ENCODE measurements at places on chromosomes 12 and 14.

DNA sequence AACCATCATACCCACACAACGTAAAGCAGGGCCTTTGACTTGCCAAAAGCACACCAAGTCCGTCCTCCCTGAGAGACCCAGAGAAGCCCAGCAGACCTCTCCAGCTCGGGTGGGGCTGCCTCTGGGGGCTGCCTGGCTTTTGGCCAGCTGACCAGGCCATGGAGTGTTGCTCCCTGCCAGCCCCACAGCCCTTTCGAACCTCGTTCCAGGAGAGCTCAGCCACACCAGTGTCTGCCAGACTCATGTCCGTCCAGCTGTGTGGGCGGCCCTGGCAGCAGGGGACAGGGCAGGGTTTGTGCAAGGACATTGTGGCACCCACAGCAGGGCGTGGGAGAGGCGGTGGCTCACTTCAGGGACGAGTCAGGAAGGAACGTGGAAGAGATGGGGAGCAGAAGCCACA lies 22.6 kb upstream of the IRF2BPL start:
- DNase-seq = no peak

GRCh38 chr12:6450869-6451347 lies 934 bp upstream of the TAPBPL start:
- no peak for DNase-seq

GRCh38 chr12:22377731-22378496 lies 43.4 kb upstream of the ST8SIA1 start:
- DNase-seq = no peak

DNA sequence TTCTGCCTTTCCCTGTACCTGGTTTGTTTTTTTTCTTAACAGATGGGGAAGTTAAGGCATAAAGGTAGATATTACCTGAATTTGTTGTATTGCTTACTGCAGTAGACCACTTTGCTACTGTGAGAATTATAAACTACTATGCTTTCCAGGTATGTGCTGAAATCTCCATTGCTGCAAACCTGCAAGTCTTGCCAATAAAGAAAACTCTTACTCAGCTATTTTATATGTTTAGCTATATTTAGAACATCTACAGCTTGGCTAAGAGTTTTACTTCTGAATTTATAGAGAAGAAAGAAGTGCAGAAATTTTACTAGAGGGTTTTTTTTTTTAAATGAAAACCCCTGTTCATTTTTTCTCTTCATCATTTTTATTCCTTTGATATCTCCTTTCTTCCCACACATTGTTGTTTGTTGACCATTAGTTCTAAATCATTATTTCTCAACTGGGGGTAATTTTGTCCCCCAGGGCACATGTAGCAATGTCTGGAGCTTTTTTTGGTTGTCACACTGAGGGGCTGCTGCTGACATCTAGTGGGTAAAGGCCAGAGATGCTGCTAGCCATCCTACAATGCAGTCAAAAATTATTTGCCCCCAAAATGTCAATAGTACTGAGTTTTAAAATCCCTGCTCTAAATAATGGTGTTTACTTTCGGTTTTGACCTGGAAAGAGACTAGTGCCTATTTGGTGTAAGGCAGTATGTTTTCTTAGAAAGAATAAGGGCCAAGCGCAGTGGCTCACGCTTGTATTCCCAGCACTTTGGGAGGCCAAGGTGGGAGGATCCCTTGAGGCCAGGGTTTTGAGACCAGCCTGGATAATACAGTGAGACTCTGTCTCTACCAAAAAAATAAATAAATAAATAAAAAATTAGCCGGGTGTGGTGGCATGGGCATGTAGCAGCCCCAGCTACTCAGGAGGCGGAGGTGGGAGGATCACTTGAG lies 48.6 kb downstream of the PCNX1 start:
- peak; percentile 17 for DNase-seq

GRCh38 chr14:104512061-104512460 lies 67.5 kb upstream of the C14orf180 start:
- no peak for DNase-seq

- no peak for DNase-seq
Measured at GRCh38 chr12:49028666-49029275, 10.2 kb upstream of the PRKAG1 start.

DNA sequence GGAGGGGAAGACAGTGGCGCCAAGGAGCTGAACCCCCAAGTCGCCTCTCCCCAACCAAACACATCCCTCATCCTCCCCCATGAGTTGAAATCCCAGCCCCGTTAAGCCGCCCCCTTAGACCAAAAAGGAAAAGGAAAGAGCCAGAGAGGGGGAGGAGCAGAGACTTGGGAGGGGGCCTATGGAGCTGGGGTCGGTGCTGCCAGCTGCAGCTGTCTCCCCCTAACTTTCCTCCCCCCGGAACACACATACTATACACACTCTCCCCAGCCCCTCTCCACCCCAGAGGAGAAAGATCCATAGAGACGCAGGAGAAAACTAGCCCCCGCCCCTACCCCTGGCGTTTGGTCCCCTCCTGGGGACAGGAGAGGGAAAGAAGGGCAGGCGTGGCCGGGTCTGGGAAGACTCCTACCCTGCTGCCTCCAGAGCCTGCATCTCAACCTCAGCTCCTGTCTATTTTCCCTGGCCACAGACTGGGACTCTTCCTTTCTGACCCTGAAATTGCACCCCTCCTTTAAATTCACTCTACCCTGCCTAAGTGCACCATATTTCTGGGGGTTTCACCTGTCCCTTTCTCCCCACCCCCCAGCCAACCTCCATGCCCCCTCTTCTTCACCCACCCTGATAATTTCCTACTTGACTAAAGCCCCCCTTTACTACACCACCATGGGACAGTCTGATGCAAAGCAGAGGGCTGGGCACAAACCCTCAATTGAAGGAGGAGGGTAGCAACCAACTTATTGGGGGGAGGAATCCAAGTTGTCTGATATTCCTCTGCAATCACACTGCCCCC lies 1.7 kb upstream of the HOXC9 start:
- no peak for DNase-seq

DNA sequence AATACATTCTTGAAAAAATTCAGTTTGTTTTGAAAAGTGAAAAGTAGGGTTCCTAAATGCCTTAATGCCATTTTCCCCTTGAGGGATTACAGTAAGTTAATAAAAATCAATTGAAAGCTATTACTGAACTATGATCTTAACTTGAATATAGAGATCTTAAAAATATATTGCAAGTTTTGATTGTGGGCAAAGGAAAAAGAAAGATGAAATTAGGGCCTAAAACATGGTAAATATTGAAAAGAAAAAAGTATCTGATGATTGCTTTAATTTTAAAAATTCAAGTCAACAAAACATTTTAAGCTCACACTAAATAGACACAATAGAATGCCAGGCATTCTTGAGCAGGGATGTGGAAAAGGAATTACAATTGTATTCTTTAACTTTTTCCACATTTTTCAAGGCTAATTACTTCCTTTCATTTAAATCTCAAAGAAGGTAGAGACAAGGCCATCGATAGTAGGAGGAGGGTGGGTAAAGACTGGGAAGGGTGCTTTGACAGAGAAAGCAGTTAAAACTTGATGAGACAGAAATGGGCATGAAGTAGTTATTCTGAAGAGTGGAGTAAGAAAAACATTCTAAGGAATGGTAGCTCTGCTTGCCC lies 294.4 kb downstream of the NELL2 start:
- no peak for DNase-seq

- DNase-seq = peak; percentile 82
Measured at GRCh38 chr12:54017878-54018467, 9.2 kb downstream of the HOXC8 start.

GRCh38 chr12:104058802-104059201 lies 5.5 kb upstream of the HCFC2 start:
- no peak for DNase-seq

DNA sequence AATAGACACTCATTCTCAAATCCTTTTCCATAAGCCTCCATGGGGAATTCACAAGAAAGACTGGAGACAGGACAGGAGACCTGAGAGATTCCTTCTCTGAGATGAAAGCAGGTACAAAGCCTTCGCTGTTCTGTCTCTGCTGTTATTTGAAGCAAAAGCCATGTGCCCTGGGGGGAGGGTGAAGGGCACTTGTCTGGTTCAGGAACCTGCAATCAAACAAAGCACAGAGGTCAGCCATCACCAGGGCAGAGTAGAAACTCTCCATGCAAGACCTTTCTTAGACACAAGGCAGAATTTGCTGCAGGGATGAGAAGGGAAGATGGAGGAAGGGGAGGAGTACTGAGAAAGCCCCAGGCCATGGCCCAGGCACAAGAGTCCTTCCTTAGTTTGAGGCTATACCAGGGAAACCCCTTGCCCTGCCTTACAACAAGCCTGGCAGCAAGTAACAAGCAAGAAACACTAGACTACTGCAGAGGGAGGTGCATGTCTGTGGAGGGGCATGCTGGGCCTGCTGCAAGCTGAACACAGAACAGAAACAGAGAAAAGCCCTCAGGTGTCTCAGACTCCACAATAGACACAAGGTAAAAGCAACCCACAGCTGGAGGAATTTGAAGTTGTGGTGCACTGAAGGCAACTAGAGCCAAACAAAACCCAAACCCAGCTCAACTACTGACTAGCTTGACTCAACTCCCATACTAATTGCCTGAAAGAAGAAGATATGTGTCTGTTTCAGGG lies 7.8 kb upstream of the ART4 start:
- DNase-seq = no peak

GRCh38 chr14:38735005-38735404 lies 368.0 kb downstream of the SEC23A start:
- no peak for DNase-seq

DNA sequence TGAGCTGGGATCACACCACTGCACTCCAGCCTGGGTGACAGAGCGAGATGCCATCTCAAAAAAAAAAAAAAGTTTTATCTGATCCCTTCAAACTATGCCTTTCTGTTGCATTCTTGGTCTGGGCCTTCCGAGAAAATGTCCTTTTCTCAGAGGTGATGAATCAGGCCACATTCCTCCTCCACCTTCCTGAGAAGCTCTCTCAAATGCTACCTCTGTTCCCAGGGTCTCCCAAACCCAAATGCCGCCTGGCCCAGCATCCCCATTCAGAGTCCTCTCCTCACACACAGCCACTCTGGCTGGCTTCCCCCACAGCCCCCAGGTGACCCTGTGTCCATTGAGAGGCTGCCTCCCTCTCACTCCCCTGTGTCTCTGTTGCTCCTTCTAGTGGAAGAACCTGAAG lies 19.7 kb upstream of the TMED10 start:
- DNase-seq = no peak

DNA sequence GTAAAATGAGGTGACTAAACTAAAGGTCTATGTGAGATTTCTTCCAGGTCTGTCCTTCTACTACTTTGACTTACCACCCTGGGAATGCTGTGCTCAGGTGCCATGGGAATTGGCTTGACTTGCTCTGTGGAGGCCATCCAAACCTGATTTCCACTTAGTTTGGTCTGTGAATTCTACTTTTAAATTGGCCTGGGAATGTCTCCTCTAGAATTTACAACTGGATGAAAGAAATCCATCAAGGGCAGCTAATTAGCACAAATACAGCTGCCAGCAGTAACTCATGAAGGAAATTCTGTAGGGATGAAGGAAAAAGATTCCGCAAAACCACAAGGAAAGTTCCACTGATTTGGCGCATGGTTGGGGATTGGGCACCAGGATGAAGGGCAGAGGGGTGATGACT lies 31.7 kb upstream of the FRMD6 start:
- DNase-seq = no peak

- DNase-seq = no peak
Measured at GRCh38 chr12:125685915-125686314, 620.7 kb downstream of the AACS start.

DNA sequence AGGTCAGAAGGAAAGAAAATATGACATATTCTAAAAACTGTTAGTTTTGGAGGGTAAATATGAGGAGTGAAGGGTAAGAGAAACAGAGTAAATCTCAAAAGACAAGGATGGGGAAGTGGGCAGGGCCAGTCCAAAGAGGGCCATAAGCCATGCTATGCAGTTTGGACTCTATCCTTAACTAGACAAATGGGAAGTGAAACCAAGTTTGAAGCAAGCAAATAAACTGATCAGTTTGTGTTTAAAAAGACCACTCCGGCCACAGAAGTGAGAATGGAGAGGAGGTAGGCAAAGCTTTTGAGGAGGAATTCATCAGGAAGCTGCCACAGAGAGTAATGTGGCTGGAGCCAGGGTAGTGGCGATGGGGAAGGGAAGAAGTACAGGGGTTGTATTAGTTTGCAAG lies 37.5 kb upstream of the DAAM1 start:
- no peak for DNase-seq

DNA sequence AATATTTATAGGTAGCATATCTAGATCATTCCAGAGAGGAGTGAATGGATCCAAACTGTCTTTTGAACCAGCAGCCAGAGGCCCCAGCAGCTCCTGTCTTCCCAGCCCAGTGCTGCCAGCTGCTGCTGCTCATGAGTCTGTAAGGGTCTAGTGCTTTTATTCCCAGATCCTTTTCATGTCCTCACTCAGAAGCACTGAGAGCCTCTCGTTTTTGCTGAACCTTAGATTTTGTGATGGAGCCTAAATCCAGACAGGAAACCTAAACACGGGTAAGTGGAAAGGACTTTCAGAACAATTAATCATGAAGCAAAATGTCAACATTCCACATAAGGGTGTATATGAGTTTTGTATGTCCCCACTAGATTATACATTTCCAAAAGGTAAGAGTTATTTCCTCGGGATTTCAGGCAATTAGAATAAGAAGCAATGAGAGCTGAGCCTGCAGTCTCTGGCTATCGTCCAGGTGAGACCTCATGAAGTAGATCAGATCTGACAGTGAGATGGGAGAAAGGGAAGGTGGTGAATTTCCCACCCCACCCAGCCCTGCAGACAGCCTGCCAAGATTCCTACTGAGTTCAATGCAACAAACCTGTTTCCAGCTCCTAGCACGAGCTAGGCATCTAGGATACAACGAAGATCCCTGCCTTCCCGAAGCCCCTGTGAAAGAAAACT lies 84.4 kb downstream of the NINJ2 start:
- DNase-seq = no peak

- DNase-seq = no peak
Measured at GRCh38 chr12:22653791-22654190, 28.8 kb downstream of the ETNK1 start.

- DNase-seq = no peak
Measured at GRCh38 chr12:15212930-15213329, 8.3 kb downstream of the RERG start.

GRCh38 chr12:102903337-102904007 lies 13.6 kb downstream of the PAH start:
- DNase-seq = no peak

GRCh38 chr14:93857500-93858283 lies 69.4 kb upstream of the PRIMA1 start:
- DNase-seq = no peak

DNA sequence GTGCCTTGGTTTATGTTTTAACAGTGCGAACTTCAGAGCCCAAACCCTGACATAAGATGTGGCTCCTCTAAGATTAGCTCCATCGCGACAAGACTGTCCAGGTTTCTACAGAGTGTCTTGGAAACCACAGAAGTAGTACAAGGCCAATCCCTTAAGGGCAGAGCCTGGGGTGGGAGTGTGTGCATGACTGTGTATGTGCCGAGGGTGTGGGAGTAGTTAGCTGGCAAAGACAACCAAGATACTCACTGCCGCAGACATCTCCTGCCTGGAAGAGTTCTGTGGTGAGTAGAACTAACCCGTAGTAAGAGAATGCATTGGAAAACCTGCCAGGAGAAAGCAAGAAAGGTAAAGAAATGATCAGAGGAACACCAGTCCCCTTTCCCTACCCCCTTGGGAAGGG lies 54.1 kb downstream of the DAO start:
- no peak for DNase-seq
